ENCODE measurements at places on chromosomes 7 and 10.

DNA sequence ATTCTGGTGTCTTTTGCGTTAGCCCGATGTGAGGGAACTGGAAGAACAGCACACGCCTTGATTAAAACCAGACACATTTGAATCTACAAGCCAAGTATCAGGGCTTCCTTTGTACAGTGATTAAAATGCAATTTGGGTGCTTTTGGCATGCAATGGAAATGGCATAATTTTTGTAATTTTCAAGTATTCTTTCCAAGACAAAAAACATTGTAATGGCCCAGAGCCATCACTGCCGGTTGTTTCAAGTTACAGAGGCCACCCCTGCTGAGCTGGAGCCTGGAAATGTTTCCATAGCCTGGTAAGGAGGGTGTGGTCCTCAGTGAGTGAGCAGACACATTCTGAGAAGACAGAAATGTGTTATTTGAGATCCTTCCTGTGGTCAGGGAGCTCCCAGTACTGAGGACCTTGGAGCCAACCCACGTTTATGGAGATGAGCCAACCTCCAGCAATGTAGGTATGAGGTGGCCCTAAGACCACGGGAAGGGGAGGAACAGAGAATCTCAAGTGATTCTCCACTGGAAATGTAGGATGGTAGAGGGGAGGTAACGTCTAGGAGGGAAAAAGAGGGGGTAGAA is 20.9 kb downstream of the TEX36 start:
- no peak for DNase-seq

DNA sequence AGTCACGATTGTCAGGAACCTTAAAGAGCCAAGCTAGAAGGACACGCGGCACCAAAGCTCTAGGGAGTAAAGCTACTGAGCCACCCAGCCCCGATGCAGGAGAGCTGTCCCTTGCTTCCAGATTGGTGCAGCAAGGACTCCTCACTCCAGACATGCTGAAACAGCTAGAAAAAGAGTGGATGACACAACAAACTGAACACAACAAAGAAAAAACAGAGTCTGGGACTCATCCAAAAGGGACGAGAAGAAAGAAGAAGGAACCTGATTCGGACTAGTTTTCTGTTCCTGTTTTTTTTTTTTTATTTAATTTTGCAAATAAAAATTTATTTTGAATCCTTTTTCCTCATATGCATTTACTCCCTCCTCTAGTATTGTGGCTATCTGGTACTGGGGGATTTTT is 11.4 kb upstream of the HKDC1 start:
- DNase-seq, result no peak

GRCh38 chr10:110636932-110637557 is 7.1 kb upstream of the RBM20 start:
- no peak for DNase-seq

GRCh38 chr10:71831646-71832552 is 19.2 kb downstream of the PSAP start:
- no peak for DNase-seq

DNA sequence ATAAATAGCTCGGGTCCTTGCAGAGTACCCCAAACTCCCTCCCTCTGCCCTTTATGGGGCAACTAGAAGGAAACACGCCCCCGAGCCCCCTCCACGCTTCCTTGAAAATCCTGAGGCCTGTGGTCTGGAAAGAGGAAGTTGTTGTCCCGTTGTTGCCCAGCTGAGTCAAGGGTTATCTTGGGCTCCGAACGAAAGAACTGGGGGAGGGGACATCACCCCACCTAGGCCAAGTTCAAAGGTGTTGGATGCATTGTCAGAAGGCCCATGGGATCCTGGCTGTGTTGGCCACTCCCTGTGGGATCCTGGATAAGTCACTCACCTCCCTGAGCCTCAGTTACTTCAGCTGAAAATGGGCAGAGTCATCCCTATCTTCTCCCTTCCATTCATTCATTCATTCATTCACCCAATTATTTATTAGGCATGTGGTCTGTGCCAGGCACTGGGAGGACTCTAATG is at the start of gene CCL24:
Gene CCL24 (minus strand): TSS at position 26 of the 456 bp plus-strand sequence. CDS start 91 bp downstream, outside the sequence.
- no peak for DNase-seq

- no peak for DNase-seq
Observed at GRCh38 chr10:43128958-43129706, 9.1 kb upstream of the CSGALNACT2 start.

DNA sequence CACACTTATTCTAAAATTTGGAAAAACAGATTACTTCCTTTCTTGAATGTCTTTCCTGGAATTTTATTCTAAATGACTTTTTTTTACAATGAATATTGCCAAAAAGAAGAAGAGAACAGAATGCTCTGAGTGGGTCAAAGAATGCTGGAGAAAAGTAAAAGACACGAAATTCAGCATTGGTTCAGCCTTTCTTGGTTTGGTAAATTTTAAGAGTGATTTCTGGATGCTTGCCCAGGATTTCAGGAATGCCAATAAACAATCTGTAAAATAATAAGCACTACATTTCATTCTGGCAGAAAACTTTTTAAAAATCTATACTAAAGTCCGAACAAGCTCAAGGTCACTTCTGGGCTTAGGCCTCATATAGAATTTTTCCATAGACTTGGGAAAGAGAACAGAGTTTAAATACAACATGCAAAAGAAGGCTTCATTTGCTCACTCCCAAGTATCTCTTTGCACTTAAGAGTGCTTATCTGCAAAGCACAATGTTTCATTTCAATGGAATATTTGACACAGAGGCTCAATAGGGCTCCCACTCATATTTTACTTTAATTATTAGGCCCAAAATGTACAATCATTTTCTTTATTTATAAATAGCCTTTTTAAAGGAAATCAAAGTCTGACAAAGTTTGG is 359.5 kb upstream of the ANKRD30A start:
- DNase-seq, result no peak

DNA sequence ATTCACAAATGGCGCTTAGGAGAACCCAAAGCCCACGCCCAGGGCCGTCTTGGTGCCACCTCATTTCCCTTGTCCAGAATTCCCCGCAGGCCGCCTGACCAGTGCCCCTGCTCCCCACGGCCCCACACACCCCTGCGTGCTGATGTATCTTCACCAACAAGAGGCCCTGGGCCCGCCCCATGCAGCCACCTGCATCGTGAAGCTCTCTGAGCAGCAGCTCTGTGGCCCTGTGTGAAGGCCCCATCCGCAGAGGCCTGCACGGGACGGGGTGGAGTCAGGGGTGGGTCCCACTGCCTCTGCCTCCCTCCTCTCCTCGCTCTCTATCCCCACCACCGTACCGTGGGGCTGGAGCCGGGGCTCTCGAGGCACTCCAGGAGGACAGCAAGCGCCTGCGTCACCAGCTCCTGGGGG is 14.7 kb downstream of the BRAT1 start:
- DNase-seq, result no peak

- no peak for DNase-seq
Observed at GRCh38 chr7:106126170-106126938, 14.2 kb upstream of the SYPL1 start.

DNA sequence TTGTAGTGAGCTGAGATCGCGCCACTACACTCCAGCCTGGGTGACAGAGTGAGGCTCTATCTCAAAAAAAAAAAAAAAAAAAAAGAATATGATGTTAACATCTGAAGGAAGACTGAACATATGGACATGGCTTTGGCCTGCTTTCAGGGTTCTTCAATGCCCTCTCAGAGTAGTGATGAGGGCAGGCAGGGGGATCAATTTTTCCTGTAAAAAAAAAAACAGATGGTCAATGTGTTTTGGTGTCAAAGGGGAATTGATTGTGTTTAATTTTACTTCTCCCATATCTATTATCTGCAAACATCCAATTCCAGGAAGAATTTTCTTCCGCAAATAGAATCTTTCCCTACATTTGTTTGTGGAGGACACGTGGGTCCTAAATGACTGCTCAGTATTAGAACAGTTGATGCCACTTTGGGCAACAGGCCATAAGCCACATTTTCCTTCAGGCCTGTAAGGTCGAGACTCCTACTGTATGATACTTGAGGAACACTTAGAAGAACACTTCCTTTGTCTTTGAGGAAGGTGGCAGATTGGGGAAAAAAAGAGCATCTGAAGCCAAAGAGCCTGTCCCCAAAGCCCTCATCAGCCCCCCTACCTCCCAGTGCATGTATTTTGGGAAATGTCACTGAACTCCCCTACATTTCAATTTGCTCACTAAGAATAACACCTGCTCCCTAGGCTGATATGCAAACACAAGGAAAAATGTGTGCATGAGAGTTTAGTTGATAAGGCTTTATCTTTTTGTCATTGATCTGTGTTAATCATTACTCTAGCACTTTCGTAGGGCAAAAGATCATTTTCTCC is 28.3 kb downstream of the MGAM2 start:
- no peak for DNase-seq

- DNase-seq, result no peak
Observed at GRCh38 chr10:44183667-44184632, 200.9 kb downstream of the CXCL12 start.

Measured in cortex of kidney (tissue), 1 donor.